Activated gamma-delta T cell (primary cell): ENCODE measurements at places on chromosomes 5 and 9.

DNA sequence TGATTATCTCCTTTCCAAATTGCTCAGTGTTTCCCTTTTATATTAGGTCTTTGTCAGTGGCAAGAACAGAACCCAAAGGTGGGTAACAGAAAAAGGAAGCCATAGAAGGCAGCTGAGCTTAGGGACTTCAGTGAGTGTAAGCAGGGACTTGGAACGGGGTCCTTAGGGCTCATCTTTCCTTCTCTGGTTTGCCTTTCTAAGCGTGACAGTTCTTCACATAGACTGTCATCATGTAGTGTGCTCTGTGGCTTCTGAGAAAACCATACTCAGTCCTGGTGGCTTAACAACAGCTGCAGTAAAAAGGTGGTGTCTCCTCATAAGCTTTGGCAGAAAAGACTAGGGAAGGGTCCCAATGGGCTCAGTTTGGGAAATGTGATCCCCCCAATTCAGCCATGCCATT lies 108.8 kb downstream of the SLC12A2 start:
- DNase-seq, result no peak

GRCh38 chr5:154236-154635 lies 37.1 kb upstream of the LRRC14B start:
- no peak for DNase-seq

GRCh38 chr5:156824800-156825199 lies 25.3 kb upstream of the PPP1R2B start:
- no peak for DNase-seq

GRCh38 chr9:75851917-75852316 lies 38.6 kb upstream of the PCSK5 start:
- no peak for DNase-seq

DNA sequence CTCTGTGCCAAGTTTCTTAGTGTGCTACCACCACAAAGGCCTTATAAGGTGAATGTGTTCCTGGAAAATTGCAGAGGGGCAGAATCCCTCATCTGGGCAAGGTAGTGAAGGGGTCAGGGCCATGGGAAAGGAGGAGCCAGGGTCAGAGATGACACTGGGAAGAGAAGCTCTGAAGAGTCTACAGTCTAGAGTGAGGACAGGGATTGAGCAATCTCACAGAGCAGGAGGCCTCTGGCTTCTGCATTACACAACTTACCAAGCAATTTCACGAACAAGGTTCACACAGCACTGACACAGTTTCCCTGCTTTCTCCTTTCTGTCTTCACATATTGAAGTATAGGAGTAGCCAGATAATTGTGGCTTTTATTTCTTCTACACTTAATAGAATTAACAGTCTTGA lies 24.5 kb upstream of the IDNK start:
- no peak for DNase-seq

DNA sequence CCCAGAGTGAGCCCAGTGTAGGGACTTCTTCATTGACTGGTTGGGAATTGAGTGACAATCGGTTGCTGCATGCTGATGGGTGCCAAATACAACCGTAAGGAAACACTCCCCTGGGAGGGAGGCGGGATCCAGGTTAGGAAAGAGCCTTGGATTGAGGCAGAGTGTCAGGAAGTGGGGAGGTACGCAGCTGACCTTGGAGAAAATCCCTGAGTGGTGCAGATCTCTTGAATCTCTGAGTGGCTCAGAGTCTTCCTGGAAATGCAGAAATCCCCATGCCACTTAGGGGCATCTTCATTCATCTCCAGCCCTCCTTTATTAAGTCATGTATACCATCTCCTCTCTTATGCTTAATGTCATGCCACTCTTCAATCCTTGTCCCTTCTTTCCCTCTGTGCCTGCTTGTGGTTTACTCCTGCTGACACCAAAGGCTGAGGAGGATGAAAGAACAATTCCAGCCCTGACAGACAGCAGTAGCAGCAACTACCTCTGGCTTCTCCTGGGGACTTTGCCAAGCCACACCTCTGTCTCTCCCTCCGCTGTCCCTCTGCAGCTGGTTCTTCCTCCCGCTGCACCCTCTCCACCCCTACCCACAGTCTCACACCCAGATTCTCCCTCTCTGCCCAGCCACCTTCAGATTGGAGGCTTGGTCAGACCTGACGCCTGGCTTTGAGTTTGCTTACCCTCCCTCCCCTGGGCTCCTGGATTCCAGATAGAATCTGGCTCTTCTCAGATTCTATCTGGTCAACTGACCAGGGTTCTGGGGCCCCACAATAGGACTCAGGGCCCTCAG lies 14.1 kb upstream of the LCP2 start:
- no peak for DNase-seq

GRCh38 chr5:135138116-135138850 lies 104.3 kb upstream of the PITX1 start:
- DNase-seq, result no peak

GRCh38 chr9:33107762-33108161 lies 31.3 kb upstream of the SMU1 start:
- no peak for DNase-seq

DNA sequence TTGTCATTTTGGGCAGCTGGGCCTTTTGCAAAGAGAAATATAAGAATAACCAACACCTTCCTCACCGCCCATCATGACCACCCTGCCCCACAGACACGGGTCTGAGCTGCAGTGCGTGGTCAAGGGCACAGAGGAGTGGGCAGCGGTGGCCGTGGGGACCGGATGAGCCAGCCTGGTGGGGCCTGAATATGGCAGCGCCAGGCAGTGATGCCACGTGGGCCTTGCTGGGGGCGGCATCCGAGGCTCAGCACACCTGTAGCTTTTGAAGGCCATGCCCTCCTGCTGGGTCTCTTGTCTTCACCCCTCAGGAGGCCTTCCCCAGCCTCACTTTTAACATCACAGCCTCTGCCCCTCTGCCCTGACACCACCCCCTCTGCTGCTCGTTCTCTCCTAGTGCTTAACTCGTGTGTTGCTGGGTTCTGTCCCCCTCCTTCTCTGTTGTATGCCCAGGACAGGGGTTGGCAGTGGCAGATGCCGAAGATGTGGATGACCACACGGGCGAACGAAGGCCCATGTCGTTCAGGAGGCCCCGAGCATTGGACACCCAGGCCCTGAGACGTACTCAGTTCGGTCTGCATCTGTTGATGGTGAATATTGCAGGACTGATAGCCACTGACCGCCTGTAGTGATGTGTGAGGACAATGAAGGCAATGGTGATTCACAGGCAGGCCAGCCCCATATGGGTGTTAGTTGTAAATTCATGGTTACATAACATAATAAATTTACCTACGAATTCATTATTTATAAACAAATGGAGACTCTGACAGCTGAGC lies 46.0 kb downstream of the AHRR start:
- no peak for DNase-seq

- DNase-seq, result no peak
These were observed 38.7 kb downstream of the JAKMIP2 start for GRCh38 chr5:147743678-147744374.

DNA sequence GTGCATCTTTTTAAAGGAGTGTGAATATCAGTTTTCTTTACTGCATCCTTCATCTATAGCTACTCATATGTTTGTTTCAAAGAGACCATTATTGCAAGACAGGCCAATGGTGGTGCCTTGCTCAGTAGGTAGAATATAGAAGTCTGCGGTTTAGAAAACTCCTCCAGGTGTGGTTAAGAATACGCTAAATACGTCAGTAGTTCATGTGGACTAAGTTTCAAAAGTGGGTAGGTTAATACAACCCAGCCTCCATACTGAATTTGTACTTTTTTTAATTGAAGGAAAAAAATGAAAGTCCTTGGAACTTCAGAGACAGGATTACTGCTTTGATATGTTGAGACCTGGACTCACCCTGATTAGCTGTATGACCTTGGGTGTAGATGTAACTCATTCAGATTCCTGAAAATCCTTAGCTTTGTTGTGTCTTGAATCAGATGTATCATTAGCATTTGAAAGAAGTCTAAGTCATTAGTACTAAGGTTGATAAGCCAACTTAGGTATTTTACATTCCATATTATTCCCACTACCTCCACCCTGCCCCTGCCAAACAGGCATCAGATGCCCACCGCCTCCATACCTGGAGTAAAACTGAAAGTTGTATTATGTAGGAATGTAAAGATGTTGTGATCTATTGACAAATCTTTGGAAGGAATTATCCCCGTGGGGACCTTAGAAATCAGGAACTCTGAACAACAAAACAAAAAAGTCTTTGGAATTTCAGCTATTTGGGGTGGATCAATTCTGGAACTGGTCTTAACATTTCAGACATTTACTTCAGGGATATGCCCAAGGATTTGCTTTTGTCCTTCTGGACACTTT lies 6.1 kb downstream of the BASP1 start:
- no peak for DNase-seq

GRCh38 chr9:133199648-133200321 lies 9.3 kb downstream of the OBP2B start:
- no peak for DNase-seq

DNA sequence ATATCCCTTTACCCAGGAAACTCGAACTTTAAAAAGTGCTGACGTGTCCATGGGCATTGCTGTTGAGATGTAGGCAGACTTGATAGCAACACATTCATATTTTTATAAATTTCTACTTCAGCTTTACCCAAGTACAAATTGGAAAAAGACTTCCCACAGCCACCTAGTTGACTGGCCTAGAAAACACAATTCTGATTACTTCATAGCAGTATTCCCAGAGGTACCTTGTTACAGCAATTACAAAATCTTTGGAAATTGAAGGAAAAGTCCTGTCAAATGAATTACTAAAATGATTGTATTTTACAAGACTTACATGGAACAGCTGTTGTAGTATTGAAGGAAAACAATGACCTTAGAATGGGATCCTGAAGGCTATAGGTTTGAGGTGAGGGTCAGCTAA lies 130.7 kb upstream of the NREP start:
- no peak for DNase-seq

DNA sequence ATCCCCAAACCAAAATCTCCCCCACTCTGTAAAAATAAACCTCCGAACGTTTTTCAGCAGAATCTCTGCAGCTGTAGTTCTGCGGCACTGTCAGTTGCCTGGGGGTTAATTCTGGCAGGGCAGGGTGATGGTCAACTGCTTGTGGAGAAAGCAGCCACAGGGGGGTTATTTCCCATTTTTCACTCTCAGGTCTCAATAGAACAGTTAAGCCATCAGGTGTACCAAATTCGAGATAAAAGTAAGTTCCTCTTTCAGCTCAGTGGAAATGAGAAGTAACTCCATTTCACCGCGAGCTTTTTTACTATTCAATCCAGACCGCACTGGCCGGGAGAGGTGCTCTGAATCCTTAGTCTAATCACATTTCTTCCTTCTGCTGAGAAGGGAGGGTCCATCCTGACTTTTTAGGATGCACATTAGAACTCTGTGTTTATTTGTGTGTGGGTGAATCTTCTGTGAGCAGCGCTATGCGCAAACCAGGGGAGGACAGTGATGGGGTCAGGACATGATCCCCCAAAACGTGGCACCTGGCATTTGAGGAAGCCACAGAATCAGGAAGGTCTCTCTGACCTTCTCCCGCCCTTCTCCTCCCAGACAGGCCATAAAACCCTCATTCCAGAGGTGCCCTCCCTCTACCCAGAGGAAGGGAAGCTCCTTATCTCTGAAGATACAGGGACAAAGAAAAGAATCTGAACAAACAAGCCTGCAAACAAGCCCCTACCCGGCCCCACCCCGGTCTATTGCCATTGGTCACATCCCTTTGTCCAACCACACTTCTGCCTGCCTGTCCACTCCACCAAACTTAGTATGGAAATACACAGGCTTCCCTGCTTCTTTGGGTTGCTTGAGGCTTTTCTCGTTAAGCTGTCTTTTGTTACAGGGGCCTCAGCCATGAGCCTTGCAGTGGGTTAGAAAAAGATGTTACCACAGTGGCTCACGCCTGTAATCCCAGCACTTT lies 229.0 kb downstream of the ROR2 start:
- no peak for DNase-seq

GRCh38 chr5:129664336-129664937 lies 83.5 kb upstream of the MINAR2 start:
- no peak for DNase-seq

DNA sequence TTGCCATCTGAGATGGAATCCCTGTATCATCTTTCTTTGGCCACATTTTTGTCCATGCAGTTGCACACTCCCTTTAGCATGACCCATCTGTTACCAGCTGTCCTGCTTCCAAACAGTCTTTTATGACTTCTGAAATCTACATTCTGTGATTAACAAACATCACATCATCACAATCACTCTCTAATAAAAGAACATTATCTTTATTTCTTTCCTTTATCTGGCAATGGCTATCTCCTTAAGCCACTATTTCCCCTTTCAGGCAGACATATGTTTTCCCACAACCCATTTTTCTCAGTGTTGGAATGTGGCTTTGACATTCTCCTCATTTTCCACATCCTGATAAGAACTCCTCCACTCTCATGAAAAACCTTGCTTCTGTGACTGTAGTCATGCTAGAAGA lies 141.0 kb downstream of the ST8SIA4 start:
- no peak for DNase-seq

- no peak for DNase-seq
These were observed 315.3 kb upstream of the MSX2 start for GRCh38 chr5:174409070-174409469.

- DNase-seq, result no peak
These were observed 44.5 kb upstream of the NR3C1 start for GRCh38 chr5:143447983-143448382.

GRCh38 chr9:92725266-92725545 lies 39.4 kb downstream of the BICD2 start:
- no peak for DNase-seq

GRCh38 chr9:115531410-115532125 lies 413.6 kb upstream of the TNC start:
- DNase-seq, result no peak

DNA sequence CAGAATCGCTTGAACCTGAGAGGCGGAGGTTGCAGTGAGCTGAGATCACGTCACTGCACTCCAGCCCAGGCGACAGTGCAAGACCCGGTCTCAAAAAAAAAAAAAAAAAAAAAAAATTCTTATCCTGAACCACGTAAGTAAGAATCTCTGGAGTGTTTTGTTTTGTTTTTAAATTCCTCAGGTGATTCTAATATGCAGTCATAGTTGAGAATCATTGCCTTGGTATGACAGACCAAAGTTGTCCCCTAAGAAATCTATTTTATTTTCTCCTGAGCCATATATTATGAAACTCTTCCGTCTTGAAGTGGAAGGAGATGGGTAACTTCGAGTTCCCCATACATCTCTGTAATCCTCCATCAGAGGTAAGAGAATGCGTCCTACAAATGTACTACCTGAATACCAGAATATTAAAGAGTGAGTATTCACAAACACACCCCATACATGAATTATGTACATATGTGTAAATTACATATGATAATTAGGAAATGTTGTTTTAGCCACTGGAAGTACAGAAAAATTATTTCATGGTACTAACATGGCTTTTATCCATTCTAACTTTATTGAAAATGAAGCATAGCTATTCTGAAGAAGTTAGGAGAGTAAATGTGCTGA lies 26.7 kb upstream of the SVEP1 start:
- DNase-seq, result no peak

GRCh38 chr9:27340285-27340674 lies 43.3 kb upstream of the EQTN start:
- no peak for DNase-seq

- DNase-seq, result no peak
These were observed 17.9 kb upstream of the CDC42SE2 start for GRCh38 chr5:131245948-131246347.

DNA sequence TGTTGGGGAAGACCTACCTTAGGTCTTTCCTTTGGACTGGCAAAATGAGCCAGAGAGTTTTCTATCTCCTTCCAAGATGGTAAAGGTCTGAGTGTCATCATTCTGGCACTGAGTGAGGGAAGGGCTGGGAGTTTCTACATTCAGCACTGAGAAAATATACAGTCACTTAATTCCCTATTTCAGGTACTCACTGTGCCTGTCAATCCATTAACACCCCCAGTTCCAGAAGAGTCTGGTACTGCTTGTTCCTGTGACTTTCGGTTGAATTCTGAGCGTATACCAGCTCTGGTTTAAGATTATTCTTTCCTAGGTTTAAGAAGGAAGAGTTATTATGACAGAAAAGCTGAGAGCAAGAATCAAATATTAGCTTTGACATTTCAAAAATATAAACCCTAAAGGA lies 68.4 kb downstream of the MTX3 start:
- DNase-seq, result no peak
